ENCODE measurements at places on chromosomes 3 and 15. TPM values are rescaled to one million over a fixed set of nuclear protein-coding genes. Genes with fewer than 3 reads are reported as not detected.

EFCAB12 gene
- total RNA-seq, result 2.1 TPM

PLXNB1 gene
- total RNA-seq, result 5.4 TPM

ZNF860 gene
- total RNA-seq, result 19.1 TPM

PARP6 gene
- 81.4 TPM for total RNA-seq

RASGRP1 gene
- 37.7 TPM for total RNA-seq

SPINK8 gene
- total RNA-seq, result not detected

SLC27A2 gene
- total RNA-seq, result 0.22 TPM

HCN4 gene
- total RNA-seq, result not detected

IL17RE gene
- 0.66 TPM for total RNA-seq

ABI3BP gene
- total RNA-seq, result not detected
